ENCODE measurements at places on chromosomes 11 and 22.

DNA sequence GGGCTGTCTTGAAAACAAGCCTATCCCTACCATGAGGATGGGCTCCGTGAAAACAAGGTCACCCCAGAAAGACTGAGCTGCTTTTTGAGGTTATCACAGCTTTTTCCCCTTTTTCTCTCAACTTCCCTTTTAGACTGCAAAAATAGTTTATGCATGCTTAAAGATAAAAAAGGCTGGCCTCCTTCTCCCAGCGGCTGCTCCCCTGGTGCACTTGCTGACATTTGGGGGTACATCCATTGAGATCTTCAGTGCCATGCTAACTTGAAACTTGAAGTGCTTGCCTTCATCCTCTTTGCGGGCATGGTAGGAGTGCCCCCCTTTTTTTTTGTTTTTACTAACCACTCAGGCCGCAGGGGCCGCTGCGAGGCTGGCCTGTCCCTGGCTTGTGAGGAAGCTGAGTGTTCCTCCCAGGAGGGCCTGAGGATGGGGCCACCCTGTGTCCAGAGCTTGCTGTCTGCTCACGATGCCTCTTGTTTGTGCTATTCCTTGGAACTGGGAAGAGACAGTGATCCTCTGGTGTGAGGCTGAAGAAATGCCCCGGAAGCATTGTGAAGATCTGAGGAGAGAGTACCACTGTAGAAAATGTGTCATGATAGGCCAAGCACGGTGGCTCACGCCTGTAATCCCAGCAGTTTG lies 2.2 kb downstream of the TANGO2 start:
- H3K27ac ChIP-seq = no peak overlapping the region
- H3K4me1 ChIP-seq = peaks cover 61% of the 10 kb centered on the region
- DNase-seq = no peak
- H3K27me3 ChIP-seq = peaks cover under 1% of the 10 kb centered on the region

- H3K36me3 ChIP-seq = no peaks in the 10 kb centered on the region
- no peak overlapping the region for H3K4me3 ChIP-seq
- no peaks in the 10 kb centered on the region for H3K4me1 ChIP-seq
- H3K27ac ChIP-seq = no peak overlapping the region
- no peak for DNase-seq
Observed at GRCh38 chr11:14774721-14775120, 117.3 kb downstream of the CYP2R1 start.

- H3K27ac ChIP-seq = peak overlapping the region; percentile 61
- no peaks in the 10 kb centered on the region for H3K27me3 ChIP-seq
- no peak overlapping the region for H3K4me3 ChIP-seq
- peak; percentile 63 for DNase-seq
Observed at GRCh38 chr22:21948390-21948789, 4.3 kb downstream of the PPM1F start.

DNA sequence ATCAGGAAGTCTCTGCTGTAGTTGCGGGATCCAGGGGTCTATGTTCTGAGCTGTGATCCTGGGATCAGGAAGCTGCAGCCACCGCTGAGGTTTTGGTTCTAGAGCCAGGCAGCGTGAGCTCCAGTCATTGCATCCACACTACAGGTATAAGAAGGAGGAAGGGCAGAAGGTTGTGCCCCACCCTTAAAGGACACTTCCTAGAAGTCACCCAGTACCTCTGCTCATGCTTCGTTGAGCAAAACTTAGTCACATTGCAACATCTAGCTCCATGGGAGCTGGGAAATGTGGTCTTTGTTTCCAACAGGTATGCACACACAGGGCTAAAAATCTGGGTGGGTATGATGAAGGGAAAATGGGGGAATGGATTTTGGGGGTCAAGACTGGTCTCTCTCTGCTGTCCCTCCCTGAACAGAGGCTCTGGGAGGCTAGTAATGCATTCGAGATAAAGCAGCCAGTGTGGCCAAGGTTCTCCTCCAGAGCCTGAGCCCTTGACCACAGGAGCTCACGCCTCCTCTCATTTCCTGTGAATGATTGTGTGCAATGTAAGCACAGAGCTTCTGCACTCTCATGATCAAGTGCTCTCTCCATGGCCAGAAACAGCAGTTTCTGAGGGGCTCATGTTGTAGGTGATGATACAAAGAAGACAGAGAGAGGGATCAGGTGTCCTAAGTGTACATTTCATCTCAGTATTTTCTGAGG lies 86.8 kb upstream of the OR4B1 start:
- no peak overlapping the region for H3K4me3 ChIP-seq
- no peaks in the 10 kb centered on the region for H3K4me1 ChIP-seq
- no peak overlapping the region for H3K27ac ChIP-seq
- DNase-seq = no peak
- H3K36me3 ChIP-seq = peaks cover 97% of the 10 kb centered on the region

DNA sequence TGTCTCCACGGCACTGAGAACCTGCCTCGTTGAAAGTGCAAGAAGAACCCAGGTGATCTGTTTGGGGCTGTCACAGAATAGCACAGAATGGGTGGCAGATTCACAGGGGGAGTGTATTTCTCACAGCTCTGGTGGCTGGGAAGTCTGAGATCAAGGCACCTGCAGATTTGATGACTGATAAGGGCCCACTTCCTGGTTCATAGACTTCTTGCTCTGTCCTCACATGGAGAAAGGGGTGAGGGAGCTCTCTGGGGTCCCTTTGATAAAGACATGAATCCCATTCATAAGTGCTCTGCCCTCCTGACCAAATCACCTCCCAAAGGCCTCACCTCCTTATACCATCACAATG lies 198.5 kb upstream of the SORL1-AS1 start:
- no peak overlapping the region for H3K27ac ChIP-seq
- peaks cover 14% of the 10 kb centered on the region for H3K4me1 ChIP-seq
- H3K36me3 ChIP-seq = no peaks in the 10 kb centered on the region

DNA sequence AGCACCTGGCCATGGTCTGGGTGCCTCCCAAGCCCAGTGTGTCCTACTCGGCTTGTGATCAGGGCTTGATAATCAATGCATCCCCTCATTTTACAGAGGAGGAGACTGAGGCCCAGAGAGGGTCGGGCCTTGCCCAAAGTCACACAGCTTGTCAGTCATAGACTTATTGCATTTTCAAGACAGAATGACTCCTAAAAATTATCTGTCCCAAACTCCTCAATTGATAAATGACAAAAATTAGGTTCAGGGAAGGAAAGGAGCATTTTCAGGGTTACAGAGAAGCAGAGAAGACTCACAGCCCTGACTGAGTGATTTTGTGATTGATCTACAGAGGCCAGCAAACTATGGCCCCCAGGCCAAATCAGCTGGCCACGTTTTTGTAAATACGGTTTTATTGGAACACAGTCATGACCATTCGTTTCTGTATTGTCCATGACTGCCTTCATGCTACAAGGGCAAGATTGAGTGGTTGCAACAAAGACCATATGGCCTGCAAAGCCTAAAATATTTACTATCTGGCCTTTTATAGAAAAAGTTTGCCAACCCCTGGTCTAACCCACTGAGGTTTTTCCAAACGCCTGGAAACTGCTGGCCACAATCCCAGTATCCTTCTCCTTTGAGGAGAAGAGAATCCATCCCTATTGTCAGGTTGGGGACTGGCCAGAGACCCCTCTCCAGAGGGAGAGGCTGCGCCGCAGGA lies 35.1 kb upstream of the NAV2 start:
- no peak overlapping the region for H3K4me3 ChIP-seq
- no peak overlapping the region for H3K27ac ChIP-seq
- H3K4me1 ChIP-seq = peaks cover 14% of the 10 kb centered on the region

DNA sequence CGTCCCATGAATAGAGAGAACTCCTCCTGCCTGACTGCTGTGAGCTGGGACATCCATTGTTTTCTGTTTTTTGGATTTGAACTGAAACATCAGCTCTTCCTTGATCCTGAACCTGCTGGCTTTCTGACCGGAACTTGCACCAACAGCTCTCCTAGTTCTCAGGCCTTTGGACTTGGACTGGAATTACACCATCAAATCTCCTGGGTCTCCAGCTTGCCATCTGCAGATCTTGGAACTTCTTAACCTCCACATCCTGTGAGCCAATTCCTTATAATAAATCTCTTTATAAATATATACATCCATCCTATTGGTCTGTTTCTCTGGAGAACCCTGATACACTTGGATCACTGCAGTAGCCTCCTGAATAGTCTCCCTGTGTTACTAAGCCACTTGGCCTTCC lies 42.1 kb downstream of the HTR3A start:
- no peaks in the 10 kb centered on the region for H3K36me3 ChIP-seq
- H3K27ac ChIP-seq = no peak overlapping the region
- no peaks in the 10 kb centered on the region for H3K4me1 ChIP-seq
- no peaks in the 10 kb centered on the region for H3K27me3 ChIP-seq

- peaks cover 6% of the 10 kb centered on the region for H3K27me3 ChIP-seq
- no peak overlapping the region for H3K27ac ChIP-seq
- no peaks in the 10 kb centered on the region for H3K36me3 ChIP-seq
- no peak overlapping the region for H3K4me3 ChIP-seq
- DNase-seq = no peak
Observed at GRCh38 chr11:102272047-102272824, 45.0 kb upstream of the BIRC3 start.

DNA sequence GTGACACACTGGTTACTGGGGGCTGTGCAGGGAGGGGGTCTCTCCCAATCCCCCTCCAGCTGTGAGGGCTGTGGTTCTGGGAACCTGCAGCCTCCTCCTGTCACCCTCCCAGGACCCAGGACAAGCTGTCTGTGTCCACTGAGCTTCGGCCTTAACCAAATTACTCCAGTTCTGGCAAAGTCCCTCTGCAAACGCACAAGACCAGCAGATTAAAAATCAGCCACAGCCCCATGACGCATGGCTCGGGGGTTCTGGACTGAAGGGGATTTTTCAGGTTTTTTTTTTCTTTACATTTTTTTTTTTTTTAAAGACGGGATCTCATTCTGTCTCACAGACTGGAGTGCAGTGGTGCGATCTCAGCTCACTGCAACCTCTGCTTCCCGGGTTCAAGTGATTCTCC lies 32.2 kb upstream of the A4GALT start:
- H3K27me3 ChIP-seq = peaks cover 6% of the 10 kb centered on the region
- no peaks in the 10 kb centered on the region for H3K36me3 ChIP-seq
- DNase-seq = no peak
- H3K4me1 ChIP-seq = peaks cover 9% of the 10 kb centered on the region
- peak overlapping the region; percentile 68 for H3K27ac ChIP-seq
- H3K4me3 ChIP-seq = no peak overlapping the region

- DNase-seq = no peak
- H3K27ac ChIP-seq = no peak overlapping the region
- no peaks in the 10 kb centered on the region for H3K27me3 ChIP-seq
- peaks cover 8% of the 10 kb centered on the region for H3K36me3 ChIP-seq
- peaks cover 90% of the 10 kb centered on the region for H3K4me1 ChIP-seq
Observed at GRCh38 chr11:63872800-63873197, 33.9 kb downstream of the MARK2 start.

GRCh38 chr11:76752321-76753143 lies 30.6 kb upstream of the TSKU start:
- no peak overlapping the region for H3K4me3 ChIP-seq
- H3K27ac ChIP-seq = peak overlapping the region; percentile 23
- DNase-seq = peak; percentile 83

DNA sequence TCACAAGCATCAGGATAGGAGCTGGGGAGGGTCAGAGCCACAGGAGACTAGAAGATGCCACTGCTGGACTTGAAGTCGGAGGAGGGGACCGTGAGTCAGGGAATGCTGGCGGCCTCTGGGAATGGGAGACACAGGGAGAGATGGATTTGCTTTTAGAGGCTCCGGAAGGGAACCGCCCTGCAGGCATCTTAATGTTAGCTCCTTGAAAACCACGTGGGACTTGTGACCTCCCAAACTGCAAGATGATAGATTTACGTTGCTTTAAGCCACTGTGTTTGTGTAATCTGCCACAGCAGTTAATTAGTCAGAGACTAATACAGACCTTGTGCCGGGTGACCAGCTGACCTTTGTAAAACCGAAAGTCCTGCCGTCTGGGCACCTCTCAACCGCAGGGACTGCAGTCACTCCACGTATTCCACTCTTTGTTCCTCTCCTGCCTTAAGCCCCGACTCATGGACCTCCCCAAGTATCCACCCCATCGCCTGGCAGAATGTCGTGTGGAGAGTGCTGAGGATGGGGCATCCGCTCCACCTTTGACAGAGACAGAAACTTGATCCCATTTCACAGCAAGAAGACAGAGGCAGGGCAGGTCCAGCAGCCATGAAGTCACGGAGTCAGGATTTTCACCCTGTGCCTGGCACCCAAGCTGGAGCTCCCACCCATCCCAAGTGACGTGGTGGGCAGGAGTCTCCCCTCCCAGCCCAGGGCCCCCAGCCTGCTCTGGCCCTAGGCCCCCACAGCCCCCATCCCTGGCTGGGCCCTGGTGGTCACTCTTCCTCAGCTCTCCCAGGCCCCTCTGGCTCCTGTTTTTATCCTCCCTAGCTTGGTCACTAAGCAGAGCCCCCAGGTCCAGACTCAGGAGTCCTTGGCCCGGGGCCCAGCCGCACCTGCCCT lies 19.4 kb upstream of the CTSD start:
- no peak overlapping the region for H3K4me3 ChIP-seq
- no peaks in the 10 kb centered on the region for H3K27me3 ChIP-seq
- H3K27ac ChIP-seq = peak overlapping the region; percentile 67
- no peak for DNase-seq

DNA sequence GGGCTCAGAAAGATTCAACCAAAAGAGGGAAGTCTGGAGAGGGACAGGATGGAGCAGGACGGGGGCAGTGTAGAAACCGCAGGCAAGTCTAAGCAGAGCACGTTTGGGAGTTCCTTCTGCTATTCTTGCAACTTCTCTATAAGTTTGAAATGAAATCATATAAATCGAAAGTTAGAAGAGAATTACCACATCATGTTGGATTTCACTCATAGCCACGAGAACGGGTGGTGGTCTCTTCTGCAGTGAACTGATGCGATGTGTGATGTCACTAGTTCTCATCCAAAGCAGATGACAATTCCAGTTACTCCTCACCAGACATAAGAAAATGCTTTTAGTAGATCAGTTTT lies 36.0 kb downstream of the KCNQ1 start:
- H3K4me3 ChIP-seq = no peak overlapping the region
- peak overlapping the region; percentile 45 for H3K27ac ChIP-seq
- H3K4me1 ChIP-seq = no peaks in the 10 kb centered on the region
- H3K27me3 ChIP-seq = no peaks in the 10 kb centered on the region
- peaks cover 3% of the 10 kb centered on the region for H3K36me3 ChIP-seq

DNA sequence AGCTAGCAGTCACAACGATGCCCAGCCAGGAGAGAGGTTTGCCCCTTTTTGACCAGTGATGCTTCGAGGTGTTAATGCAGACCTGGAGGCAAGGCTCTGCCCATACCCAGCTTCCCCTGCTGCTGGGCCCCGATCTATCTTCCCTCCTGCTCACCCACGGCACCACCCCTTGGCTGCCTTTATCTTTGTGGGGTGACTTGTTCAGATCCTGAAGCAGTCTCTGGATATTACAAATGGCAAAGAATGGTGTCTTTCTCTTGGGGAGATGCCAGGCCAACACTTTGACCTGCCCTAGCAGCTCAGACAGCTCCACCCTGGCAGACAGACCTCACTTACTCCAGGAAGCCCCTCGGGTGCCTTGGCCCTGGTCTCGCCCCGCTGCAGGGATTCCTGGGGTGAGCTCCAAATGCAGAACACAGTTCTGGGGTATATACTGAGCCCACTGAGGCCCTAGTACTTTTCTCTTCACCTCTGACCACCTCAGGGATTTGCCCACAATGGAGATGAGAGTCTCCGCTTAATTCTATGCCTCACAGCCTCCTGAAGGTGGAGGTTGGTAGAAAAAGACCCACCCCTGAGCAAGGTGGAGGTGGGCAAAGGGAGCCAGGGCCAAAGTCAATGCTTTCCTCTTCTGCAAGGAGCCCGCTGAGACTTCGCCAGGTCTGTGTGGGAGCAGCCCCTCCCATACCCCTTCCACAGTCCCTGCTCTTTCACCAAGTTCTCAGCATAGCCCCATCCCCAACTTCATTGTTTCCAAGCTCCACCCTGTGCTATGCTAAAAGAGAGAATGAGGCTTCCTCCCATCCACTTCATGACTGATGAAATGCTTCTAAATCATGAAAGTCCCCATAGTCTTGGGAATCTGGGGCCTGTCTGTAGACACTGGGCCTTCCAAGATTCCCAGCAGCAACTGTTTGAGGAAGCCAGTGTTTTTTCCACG lies 11.1 kb upstream of the ST3GAL4 start:
- peaks cover 19% of the 10 kb centered on the region for H3K36me3 ChIP-seq
- peaks cover 34% of the 10 kb centered on the region for H3K4me1 ChIP-seq
- H3K27ac ChIP-seq = peak overlapping the region; percentile 91
- peak; percentile 54 for DNase-seq
- H3K4me3 ChIP-seq = no peak overlapping the region
